ENCODE measurements at places on chromosomes 2 and 18. TPM values are rescaled to one million over a fixed set of nuclear protein-coding genes. Genes with fewer than 3 reads are reported as not detected.

Gene DNAJC5G
- 0.24 TPM for polyA plus RNA-seq

Gene KLHL14
- 0.08 TPM for polyA plus RNA-seq

Gene C2orf81
- 2.2 TPM for polyA plus RNA-seq

DNA sequence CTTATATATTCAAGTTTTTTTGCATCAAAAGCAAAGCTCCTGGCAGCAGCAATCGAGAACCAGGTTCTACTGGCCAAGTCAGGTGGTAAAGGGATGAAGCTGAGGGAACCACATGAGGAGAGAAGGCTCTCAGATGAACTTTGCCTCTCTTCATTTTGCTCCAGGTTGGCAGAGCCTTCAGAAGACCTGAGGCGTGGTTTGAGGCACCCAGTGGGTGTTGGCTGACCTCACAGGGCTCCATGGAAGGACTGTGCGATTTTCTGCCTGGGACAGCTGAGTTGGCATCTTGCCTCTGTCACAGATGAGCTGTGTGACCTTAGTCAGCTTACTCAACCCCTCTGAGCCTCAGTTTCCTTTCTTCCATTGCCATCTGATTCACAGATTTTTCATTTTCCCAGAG lies 89.0 kb downstream of the INSIG2 start:
- DNase-seq: no peak

GRCh38 chr18:58402951-58403702 lies 225.8 kb downstream of the ALPK2 start:
- no peak for DNase-seq

- no peak for DNase-seq
These were observed 186.8 kb downstream of the ZNF521 start for GRCh38 chr18:25164848-25165811.

DNA sequence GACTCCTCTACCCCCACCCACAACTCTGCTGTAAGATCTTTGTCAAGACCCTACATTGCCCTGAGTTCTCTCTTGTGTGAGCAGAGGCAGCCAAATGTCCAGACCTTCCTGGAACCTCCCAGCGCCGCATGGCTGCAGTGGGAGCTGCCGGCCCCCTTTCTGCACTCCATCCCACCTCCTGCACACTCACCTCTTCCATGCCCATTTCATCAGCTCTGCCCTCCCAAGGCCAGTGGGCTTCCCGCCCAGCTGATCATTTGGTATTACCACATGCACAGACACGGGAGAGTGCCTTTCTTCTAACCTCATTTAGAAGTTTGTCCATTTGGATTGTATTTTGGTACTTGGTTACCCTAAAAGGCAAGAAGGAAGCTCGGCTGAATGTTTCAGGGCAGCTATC lies 2.0 kb downstream of the IL1R2 start:
- no peak for DNase-seq

GRCh38 chr2:127219171-127220070 lies 678 bp downstream of the CYP27C1 start:
- no peak for DNase-seq

- DNase-seq: no peak
These were observed 37.0 kb downstream of the LIMS1 start for GRCh38 chr2:108571286-108571685.

- no peak for DNase-seq
These were observed 19.5 kb upstream of the CFAP36 start for GRCh38 chr2:55500025-55500424.

- DNase-seq: no peak
These were observed 98.8 kb downstream of the TRABD2A start for GRCh38 chr2:84781942-84782716.

Measured in forelimb muscle (tissue), 1 donor.